Substantia nigra (tissue), 51 donors: ENCODE measurements at places on chromosomes 13 and 19.

DNA sequence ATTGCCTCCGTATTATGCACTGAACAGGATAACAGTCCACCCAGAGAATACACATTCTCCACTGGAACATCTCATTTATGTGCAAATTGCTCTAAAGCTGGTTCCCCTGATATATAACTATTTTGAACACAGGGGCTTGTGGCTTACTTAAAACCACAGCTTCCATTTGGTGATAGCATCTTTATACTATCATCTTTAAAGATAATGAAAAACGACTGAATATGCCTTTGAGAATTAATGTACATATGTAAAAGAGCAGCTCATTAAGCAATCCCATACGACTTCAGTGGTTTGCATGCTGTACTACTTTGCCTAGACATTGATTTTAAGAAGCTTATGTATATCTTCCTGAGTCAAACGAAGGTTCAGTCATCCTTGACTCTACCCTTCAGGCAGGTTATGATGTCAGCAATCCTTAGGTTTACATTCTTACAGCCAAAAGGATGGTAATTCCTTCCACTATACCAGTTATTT is 40.8 kb downstream of the BRD4 start:
- no peak for DNase-seq

DNA sequence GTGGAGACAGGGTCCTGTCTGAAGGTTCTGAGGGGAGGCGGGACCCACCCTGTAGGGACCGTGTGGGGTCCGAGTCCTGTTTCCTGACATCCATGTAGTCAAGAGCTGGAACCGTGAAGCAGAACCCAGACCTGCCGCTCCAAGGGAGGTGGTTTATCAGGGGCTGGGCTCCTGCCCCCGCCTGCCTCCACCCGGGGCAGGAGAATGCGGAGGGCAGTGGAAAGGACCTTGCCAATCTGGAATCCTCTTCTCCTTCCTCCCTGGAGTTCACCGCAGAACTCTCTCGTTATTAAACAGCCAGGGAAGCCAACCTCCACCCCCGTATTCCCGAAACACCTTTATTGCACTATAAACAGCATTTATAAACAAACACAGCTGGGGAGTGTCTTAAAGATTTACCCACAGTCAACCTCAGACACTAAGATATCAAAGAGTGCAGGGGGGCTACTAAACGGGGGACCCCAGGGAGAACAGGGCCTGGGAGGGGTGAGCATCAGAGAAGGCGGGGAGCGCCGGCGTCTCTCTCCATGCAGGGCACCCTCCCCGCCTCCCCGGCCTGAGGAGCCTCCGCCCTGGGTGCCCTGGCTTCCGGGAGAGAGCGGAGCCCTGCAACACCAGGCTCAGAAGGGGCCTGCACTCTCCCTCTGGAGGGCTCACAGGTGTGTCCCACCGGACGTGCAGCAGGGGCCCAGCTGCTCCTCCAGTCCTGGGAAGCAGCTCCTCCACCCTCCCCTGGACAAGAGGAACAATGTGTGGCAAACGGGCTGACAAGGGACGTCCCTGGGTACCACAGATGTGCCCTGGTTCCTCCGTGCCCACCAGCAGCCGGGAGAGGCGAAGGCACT is 3.6 kb downstream of the C2CD4C start:
- DNase-seq, result no peak

DNA sequence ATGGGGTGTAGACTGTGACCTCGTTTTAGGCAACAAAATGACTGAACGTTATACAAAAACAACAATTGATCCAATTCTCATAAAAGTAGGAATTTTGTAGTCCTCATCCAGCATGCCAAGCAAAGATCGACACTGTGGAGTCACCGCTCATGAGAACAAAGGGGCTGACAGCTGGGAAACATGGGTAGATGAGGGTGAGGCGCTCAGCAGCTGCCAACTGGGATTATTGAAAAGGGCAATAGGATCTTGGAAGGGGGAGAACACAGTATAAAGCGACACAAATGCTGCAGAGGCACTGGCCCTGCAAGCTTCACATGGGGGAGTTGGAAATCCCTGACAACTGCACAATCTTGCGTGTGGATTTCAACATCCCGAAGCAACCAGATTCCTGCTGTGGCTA is 5.4 kb upstream of the ZNF765 start:
- DNase-seq, result no peak

GRCh38 chr19:35860818-35861639 is 4.3 kb downstream of the KIRREL2 start:
- DNase-seq, result no peak

DNA sequence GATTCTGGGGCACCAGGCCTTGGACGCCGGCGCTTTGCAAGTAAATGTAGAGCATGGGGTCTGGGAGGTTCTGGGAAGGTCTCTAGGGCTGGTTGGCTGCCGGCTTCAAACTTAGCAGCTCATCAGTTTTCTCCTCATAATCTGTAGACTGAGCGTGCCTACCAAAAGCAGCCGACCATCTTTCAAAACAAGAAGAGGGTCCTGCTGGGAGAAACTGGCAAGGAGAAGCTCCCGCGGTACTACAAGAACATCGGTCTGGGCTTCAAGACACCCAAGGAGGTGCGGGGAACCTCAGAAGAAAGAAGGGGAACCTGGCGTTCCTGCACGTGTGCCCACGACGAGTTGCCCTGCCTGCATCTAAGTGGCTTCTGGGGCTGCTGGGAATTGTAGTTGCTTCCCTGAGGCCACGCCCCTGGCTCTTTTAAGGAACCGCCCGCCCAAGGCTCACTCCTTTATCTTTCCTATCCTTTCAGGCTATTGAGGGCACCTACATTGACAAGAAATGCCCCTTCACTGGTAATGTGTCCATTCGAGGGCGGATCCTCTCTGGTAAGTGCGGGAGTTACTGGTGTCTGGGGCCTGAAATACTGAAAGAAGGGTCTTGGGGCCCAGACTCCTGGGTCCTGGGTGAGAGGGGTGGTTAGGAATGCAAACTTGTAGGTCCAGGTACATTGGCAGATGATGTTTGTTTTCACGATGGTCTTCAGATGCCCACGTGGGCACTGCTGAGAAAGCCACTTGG is 984 bp downstream of the RPS11 start:
- no peak for DNase-seq

DNA sequence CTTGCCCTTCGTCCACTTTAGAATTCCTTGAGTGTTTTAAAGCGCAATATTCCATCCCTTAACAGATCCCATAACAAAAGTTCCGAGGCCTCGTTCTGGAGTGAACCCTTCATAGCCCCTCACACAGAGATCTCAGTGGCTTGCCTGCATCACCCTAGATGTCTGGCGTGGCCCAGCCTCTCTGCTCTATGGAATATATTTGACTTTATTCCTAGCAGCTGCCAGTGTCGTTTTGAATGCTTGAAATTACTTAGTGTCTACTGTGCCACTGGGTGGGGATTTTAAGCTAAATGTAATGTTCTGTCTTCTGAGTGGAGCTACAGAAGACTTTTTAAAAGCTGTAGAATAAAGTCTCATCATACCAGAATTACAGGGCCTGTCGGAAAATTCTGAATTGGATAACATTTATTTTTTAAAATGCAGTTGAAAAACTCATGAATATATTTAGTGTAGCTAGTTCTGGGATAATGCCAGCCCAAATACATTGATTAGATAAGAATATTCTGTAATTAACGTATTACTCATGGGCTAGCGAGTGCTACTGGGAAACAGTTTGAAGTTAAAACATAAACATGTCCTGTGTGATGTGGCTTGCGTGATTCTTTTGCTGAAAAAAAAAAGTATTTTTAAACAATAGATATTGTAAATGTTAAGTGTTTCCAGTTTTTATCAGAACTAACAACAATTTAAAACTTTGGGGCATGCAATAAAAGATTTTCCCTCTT is 111.8 kb downstream of the ESD start:
- DNase-seq, result no peak
